Bone marrow (tissue), 2 donors: ENCODE measurements at places on chromosomes 5 and 9.

DNA sequence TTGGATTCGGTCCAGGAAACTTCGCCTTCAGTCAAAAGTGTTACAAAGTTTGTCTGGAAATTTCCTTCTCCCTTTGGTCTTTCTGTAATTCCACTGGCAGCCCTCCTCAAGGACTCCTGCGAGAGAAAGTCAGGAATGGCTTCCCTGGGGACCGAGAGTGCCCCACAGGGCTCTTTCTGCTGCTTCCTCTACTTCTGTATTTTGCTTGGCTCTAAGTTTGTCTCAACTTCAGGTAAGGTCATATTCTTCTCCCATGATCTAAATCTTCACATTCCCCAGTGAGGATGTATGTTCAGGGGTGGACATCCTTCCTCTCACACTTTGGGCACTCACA, 10.3 kb upstream of the RIOK2 start:
- DNase-seq = no peak

DNA sequence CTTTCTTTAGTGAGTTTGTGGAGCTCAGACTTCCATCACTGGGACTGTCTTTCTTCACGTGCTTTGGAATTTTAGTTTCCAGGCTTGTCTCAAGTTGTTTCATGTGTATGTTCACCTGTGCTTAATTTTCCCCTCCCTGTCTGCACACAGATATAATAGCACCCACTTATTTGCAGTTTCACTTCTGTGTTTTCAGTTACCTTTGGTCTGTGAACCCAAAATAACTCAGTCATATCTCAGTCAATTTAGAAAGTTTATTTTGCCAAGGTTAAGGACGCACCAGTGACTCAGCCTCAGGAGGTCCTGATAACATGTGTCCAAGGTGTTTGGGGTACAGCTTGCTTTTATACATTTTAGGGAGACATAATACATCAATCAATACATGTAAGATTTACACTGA, 330.4 kb downstream of the ICE1 start:
- DNase-seq = no peak

- no peak for DNase-seq
Observed at GRCh38 chr9:127030814-127031740, 91.4 kb downstream of the ANGPTL2 start.

DNA sequence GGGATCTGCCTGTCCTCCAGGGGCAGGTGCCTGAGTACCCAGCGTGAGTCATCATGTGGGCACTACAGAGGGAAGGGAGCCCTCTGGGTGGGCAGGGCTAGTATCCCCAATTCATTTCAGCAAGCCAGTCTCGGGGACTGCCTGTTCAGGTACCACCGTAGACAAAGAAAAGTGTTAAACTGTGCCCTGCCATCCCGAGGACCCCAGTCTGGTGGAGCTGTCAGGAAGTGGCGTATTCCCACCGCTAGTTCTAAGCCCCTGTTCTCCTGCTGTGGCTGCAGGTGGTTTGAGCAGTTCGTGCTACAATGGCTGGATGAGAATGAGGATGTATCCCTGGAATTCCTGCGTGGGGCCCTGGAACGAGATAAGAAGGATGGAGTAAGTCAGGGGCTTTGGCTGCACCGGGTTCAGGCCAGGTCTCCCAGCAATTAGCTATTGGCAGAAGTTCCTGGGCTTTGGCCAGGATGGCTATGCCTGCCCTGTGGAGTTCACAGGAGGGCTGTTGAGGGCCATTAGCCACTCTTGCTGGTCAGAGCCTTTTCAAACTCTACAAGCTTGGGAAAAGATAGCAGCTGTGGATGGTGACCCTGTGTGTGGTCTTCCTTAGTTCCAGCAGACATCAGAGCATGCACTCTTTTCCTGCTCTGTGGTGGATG, 93.2 kb upstream of the RUSC2 start:
- no peak for DNase-seq

DNA sequence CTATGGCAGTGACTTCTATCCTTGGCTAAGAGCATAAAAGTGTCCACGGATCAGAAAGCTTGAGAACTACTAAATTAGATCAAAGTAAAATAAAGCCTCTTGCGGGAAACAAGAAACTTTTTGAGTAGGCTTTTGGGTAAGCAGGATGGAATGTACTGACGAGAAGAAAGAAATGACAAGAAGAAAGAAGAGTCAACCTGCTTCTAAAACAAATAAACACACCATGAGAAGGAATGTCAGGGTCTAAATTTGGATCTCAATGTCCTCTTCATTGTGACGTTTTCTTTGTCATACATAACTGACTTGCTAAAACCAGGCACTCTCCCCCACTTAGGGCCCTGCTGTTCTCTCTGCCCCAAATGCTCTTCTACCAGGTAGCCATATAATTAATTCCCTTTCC, 290.1 kb upstream of the PTGER4 start:
- no peak for DNase-seq

- no peak for DNase-seq
Observed at GRCh38 chr5:174664180-174664850, 60.1 kb upstream of the MSX2 start.

- DNase-seq = no peak
Observed at GRCh38 chr5:72347801-72348308, 27.7 kb downstream of the PTCD2 start.

DNA sequence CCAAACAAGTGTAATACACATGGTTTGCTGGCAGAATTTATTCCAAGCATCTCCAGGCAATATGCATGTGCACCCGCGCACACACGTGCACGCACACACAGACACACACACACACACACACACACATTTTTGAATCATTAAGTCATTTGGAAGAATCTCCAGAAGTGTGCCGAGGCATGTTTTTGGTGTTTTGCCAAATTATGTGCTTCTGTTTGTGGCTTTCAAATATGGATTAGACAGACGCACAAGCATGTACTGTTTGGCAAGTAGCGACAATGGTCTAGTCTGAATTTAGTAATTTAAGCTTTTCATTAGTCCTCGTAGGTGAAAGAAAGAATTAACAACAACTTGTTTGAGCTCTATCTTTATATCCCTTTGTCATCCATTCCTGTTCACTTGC, 36.7 kb downstream of the NFIB start:
- no peak for DNase-seq

- no peak for DNase-seq
Observed at GRCh38 chr9:133735415-133735775, 2.8 kb downstream of the SARDH start.

DNA sequence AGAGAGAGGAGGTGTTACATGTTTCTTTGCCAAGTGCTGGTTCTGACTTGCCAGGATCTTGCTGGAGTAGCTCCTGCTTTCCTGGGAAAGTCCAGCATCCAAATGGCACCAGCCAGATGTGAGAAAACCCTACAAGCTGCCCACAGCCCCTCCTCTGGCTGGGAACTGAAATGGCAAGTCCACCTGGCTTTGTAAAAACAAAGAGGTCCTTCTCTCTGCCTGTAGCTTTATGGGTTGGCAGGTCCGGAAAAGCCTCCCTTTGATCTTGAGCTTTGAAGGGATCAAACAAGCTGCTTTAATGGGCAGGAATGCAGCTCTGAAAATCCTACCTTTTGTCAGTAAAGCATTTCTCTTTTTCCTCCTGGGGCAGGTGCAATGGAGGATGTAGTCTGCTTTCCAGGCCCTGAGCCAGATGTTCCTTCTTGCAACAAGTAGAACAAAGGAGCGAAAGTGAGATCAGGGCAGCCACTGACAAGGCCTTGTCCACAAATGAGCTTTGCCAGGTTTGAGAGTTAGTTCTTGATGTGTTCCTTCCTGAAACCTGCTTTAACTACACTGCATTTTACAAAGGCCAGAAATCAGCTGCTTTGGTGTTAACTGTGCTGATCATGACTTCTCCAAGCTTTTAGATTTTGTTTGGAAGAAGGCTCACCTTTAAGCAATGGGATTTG, 456.7 kb downstream of the ZNF608 start:
- DNase-seq = no peak

- DNase-seq = no peak
Observed at GRCh38 chr9:104069288-104069687, 24.8 kb upstream of the SMC2 start.
